ENCODE measurements at places on chromosomes 13 and 19.

- DNase-seq = no peak
These were observed 106.5 kb downstream of the LHFPL6 start for GRCh38 chr13:39496506-39496905.

DNA sequence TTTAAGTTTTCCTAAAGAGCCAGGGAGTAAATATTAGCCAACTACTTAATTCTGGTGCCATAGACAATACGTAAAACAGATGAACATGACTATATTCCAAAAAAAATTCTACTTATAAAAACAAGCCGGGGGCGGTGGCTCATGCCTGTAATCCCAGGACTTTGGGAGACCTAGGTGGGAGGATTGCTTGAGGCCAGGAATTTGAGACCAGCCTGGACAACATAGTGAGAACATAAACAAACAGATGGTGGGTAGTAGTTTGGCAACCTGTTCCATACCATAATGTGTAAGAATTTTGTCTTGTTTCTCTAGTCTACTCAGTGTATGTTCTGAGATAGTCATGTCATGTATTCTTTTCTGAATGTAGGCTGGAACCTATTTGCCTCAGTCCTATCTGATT is 25.4 kb downstream of the ITM2B start:
- DNase-seq = no peak

GRCh38 chr19:3950871-3951861 is 18.3 kb downstream of the NMRK2 start:
- DNase-seq = no peak

GRCh38 chr13:74151859-74152258 is 17.7 kb upstream of the KLF12 start:
- DNase-seq = no peak

DNA sequence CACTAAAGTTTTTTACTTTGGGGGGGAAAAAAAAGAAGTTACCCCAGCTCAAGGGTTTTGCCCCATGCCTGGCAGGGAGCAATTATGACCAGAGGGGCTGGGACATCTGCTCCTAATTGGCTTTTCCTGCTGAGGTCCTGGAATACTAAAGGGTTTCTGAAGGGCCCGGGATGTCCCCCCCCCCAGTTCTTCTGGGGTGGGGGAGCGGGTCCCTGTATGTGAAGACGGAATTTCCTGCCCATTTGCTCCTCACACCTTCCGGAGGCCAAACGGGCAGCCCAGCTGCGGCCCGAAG is 1.1 kb upstream of the DLL3 start:
- no peak for DNase-seq

- DNase-seq = no peak
These were observed 9.5 kb upstream of the SWSAP1 start for GRCh38 chr19:11364935-11365334.

DNA sequence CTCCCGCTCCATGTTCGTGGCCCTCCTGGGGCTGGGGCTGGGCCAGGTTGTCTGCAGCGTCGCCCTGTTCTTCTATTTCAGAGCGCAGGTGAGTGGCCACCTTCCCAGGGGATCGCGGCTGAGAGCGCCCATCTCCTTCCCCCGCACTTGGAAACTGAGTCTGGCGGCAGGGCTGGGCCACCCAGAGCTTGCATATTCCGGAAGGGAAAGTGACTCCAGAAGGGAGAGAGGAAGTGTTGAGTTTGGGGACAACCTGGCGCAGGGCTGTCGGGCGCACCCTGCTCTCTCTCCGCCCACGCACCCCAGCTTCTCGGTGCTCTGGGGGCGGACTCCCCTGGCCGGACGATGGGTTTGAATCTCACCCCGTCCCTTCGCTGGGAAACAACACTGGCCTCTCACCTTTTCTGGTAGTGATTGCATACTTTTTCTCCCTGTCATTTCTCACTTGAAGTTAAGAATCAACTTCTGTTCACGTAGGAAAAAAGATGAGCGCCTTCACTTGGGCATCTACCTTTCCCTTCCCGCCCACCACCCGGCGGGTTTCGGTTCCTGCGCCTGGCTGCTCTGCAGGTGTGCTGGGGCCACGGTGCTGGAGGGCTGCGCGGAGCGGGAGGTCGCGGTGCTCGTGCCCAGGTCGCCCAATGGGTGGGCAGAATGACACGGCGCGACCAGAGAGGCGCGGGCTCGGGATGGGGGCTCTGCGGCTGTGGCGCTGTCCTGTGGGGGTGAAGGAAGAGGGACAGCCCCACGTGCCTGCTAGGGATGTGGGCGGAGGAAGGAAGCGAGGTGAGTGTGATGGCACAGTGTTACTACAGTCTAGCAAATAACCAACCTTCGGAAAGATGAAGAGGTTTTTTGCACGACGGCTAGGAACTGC is 721 bp downstream of the TNFSF11 start:
- no peak for DNase-seq

DNA sequence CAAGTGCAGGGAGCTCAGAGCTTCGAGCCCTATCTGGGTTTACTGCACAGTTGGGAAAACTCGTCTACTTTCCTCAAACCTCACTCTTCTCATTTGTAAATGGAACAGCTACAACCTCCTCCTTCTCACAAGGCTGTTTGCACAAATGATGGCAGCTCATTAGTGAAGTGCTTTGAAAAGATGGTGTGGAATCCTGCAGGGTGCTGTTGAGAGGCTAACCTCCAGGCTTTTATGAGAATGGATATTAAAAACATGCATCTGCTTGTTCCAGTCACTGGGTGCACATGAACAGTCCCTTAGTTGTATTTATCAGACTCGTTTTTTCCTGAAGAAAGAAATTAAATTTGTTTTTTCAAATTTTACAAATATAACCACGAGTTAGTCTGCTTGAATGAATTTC is 36.6 kb downstream of the PCDH8 start:
- DNase-seq = no peak

DNA sequence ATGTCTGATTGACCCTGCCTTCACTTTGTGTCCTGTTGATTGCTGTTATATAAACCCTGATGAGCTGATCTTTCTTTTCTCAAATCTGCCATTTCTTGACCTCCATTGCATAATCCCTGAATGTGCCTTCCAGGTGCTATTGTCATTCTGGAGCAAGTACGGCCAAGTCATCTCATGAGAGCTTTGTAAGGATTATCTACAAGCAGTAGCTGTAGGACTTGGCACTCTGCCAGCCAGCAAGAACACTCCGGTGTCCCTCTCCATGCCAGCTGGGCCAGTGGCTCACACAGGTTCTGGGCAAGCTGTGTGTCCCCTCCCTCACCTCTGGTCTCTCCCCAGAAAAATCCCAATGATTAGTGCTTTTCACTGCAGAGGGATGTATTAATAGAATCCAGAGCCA is 348.1 kb downstream of the FOXO1 start:
- DNase-seq = no peak
